Activated naive CD4-positive, alpha-beta T cell treated with Interleukin-2 at 50 U/mL for 16 hours (primary cell): ENCODE measurements at places on chromosomes 5 and 9.

DNA sequence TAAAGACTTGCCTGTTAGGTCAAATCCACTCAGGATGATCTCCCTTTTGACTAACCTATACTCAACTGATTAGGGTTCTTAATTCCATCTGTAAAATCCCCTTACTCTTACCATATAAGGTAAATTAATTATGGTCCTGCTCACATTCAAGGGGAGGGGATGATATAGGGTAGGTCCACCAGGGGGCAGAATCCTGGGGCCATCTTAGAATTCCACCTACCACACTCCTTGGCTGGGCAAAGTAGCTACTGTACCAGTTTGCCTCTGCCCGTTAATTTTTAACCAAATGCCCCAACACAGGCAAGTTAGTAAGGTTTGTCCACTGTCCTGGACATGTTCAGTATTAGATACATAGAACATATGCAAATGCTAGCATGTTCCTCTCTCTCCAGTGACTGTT, 262.4 kb downstream of the SEMA5A start:
- no peak for DNase-seq

- no peak for DNase-seq
Observed at GRCh38 chr9:95102001-95102433, 215.5 kb downstream of the FANCC start.

GRCh38 chr5:126645132-126645531, 44.4 kb downstream of the PHAX start:
- DNase-seq = no peak

DNA sequence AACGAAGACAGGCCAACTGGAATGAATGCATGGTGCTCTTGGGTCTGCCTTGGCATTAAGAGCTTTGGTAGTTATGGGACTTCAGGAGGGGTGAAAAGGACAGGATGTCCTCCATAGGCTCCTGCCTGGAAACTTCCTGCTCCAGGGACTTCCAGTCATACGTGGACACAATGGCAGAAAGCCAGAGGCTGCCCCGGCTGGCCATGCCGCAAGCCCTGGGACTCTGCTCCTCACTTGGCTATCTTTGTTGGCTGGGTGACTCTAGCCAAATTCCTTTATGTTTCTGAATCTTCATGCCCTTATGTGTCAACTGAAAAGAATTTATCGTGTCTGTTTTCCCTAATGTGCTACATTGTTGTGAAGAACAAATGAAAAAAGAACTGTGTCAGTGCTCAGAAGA, 136.9 kb downstream of the SIL1 start:
- DNase-seq = no peak

- DNase-seq = no peak
Observed at GRCh38 chr9:109708451-109708945, 71.5 kb upstream of the PALM2AKAP2 start.

GRCh38 chr9:33381231-33381791, 21.1 kb downstream of the AQP7 start:
- DNase-seq = no peak

- DNase-seq = no peak
Observed at GRCh38 chr5:73494721-73495120, 3.5 kb upstream of the BTF3 start.

- no peak for DNase-seq
Observed at GRCh38 chr9:7149258-7149657, 391.5 kb downstream of the KDM4C start.

- DNase-seq = peak; percentile 38
Observed at GRCh38 chr9:73023025-73023541, 70.2 kb upstream of the ALDH1A1 start.

- no peak for DNase-seq
Observed at GRCh38 chr5:41925555-41925951, 472 bp downstream of the FBXO4 start.

GRCh38 chr9:133842721-133843227, 104.6 kb upstream of the SARDH start:
- no peak for DNase-seq

DNA sequence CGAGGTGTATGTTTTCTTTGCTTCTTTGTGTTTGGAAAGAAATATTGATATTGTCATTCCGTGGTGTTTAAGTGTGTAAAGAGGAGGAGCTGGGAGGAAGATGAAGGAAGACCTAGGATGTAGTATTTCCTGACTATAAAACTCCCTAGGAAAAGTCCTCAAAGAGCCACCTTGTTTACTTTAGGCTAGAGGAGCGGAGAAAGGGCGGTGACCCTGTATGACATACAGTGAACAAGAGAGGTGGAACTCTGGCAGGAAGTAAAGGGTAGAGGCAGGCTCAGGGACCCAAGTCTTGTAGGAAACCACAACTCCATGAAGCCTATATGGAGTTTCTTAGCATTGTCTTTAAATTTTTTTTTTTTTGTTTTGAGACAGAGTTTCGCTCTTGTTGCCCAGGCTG, 303.9 kb downstream of the DOCK8 start:
- DNase-seq = no peak
